NCI-H774 (cell line): ENCODE measurements at places on chromosomes 6 and 20.

- no peak for DNase-seq
These were observed 5.2 kb downstream of the VWA7 start for GRCh38 chr6:31771992-31772358.

GRCh38 chr6:30007132-30007764 lies 53.8 kb upstream of the POLR1H start:
- DNase-seq, result no peak

DNA sequence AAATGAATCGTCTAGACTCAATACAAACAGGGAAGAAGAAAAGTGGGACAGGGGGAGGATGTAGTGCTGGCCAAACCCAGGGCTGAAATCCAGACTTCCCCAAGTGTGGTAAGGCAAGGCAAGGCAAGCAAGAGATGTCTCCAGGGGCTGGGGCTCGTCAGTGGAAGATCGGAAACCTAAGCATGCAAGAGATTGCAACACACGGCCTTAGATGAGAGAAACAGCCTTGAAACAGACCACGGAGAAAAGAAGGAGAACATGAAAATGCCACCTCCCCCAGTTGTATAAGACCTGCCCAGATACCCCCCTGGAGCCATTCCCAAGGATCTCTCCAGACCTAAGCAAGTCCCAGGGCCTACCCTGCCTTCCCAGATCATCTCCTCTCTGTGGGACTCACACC lies 20.0 kb downstream of the VEGFA start:
- DNase-seq, result no peak

DNA sequence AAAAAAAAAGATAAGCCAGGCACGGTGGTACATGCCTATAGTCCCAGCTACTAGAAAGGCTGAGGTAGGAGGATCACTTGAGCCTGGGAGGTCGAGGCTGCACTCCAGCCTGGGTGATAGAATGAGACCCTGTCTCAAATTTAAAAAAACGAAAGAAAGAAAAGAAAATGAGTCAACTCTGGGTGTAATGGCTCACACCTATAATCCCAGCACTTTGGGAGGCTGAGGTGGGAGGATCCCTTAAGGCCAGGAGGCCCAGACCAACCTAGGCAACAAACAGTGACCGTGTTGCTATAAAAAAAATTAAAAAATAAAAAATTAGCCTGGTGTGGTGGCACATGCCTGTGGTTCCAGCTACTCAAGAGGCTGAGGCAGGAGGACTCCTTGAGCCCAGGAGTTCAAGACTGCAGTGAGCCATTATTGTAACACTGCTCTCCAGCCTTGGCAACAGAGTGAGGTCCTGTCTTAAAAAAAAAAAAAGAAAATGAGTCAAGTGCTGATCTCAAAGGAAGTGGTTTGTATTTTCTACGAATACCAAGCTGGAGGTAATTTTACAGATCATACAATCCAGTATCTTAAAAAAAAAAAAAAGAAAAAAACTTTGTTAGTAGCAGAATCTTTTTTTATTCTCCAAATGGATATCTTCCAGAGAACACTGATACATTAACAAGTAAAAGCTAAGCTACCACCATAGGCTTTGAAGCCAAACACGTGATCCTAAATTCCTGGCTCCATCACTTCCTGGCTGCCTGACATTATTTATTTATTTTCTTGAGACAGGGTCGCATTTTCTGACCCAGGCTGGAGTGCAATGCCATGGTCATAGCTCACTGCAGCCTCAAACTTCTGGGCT lies 5.7 kb downstream of the COMMD7 start:
- no peak for DNase-seq

DNA sequence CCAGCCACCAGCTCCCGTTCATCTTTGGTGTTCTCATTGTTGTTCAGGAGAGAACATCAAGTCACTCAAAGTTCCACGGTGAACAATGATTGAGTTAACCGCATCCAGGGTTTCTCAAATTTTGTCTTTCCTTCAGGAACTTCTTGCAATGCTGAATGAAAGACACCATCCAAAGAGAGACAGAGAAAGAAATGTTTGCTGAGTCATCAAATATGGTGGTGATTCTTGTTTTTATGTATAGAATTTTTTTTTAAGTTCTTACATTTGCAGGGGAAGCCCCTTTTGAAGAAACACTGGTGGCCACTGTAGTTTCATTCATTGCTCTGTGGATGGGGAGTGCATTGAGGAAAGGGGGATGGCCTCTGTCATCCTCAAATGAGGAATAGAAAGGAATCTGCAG lies 62.3 kb upstream of the ENPP5 start:
- DNase-seq, result no peak

- DNase-seq, result no peak
These were observed 652.5 kb upstream of the EPHA7 start for GRCh38 chr6:94071835-94072234.

DNA sequence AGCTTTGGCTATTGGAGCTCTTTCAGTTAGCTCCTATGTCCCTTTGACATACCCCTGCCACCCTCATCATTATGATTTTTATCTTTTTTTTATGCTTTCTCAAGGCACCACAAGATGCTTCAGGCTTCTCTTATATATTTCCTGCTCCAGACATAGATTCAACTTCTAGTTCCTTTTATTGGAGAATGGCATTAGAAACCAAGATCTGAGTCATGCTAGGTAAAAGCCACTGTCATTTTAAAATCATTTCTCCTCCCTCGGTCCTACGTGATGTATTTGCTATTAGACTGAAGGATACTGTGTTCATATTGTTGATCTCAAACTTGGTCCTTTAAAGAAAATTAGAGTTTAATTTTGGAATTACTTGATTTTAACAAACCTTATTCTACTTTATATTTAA lies 8.3 kb downstream of the TENT5A start:
- DNase-seq, result no peak

- DNase-seq, result no peak
These were observed 392.0 kb downstream of the SYNE1 start for GRCh38 chr6:152244998-152245630.

DNA sequence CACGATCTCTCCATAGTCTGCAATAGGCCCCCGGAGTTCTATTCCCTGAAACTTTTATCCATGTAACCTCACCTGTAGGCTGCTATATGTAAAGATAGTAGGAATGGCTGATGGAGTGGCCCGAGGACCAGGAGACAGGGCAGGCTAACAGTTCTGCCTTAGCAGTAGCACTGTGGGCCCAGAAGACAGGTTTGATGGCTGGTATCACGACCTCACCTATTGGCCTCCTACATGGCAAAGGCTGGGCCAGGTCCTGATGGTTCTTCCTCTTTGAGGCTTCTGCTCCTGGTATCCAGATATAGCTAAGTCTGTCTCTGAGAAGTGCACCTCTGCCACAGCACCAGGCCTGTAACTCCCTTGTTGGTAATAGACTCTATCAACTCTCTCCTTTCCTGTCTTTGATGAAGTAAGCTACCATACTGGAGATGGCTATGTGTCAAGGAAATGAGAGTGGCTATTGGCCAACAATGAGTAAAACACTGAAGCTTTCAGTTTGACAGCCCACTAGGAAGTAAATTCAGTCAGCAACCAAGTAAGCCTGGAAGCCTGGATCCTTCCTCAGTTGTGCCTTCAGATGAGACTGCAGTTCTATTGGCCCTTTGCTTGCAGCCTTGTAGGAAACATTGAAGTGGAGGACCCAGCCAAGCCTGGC lies 5.7 kb downstream of the SPEF1 start:
- DNase-seq, result no peak

- no peak for DNase-seq
These were observed 77.2 kb downstream of the OR2B2 start for GRCh38 chr6:27834879-27835549.

- DNase-seq, result no peak
These were observed 47.2 kb downstream of the FOXA2 start for GRCh38 chr20:22536956-22537756.

DNA sequence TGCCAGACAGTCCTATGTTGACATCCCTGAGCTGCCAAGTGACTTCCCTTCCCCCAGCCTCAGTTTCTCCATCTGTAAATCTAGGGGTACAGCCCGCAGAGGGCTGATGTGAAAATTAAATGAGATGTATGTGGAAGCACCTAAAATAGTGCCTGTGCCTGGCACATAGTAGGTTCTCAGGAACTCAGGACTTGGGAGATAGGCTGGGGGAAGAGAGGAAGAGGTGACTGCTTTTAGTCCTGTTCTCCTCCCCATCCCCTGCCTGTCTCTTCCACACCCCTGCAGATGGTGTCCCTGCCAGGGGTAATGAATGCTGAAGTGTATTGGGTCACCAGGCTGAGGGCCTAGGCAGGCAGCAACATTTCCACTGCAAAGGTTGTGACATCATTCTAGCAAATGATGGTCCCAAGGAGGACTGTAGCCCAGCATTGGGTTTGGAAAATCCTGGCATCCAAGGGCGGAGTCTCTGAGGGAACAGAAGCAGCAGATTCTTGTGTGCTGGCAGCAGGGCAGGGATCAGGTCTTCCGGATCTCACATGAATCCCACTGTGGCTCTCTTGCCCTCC lies 1.8 kb downstream of the SNPH start:
- DNase-seq, result no peak
